Stimulated activated CD4-positive, alpha-beta T cell treated with anti-CD3 and anti-CD28 coated beads, Interleukin-1b, Interleukin-23, amount 100 ng/mL, for 24 hours (primary cell): ENCODE measurements at places on chromosomes 3 and 15.

GRCh38 chr15:99050328-99050980 is 42.9 kb upstream of the PGPEP1L start:
- DNase-seq = no peak

DNA sequence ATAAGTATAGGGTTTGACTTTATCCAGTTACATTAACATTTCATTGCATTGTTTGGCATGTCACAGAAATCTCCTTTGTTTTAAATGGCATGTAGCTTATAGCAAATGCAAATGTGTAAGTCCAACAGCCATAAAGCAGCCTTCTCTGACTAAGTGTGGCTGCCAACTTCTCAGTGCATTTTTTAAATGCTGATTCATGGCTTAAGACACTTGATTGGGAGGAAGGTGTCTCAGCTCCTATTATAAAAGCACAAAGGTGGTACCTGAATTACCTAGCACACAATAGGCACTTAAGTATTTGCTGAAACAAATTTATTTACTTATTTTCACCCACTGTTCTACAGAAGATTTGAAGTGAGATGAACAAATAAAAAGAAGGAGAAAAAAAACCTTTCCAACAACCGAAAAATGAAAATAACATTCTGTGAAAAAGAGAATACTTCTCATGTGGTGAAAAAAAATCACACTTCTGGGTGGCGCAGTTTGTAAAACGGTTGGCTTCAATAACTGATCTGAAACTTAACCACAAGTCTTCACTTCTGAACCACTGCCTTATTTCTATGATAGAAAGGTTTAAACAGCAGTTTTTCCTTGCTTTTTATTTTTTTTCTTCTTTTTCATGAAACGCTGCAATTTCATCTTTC is 105.5 kb upstream of the ICE2 start:
- no peak for DNase-seq

DNA sequence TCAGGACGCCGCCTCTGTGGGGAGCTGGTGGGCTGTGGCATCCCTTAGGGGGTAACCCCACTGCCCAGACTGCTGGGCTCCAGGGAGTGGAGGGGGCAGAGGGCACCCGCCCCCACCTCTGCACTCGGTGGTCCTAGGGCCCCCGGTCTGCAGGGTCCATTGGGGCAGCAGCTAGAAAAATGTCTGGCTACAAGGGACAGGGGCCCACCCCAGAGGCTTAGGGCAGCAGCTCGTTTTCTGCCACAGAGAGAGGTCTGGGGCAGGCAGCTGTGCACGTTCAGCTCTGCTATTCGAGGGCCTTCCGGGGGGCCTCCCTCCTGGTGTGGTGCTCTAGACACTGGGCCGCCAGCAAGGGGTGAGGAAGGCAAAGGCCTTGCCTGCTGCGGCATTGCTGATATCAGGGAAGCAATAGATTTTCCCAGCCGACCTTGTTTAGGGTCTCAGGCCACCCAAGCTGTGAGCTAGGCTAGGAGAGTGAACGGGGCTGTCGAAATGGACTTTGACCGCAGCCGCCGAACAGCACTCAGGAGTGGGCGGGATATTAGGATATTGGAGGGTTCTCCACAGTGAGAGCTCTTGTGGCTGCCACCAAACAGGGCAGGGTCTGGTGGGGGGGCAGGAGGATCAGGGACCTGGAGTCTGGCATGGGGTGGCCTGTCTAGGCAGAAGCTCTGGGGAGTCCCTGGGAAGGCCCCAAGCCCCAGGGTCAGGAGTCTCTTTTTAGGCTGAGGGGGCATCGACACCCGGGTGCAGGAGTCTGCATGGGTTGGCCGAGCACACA is 61.4 kb upstream of the KLF13 start:
- no peak for DNase-seq

DNA sequence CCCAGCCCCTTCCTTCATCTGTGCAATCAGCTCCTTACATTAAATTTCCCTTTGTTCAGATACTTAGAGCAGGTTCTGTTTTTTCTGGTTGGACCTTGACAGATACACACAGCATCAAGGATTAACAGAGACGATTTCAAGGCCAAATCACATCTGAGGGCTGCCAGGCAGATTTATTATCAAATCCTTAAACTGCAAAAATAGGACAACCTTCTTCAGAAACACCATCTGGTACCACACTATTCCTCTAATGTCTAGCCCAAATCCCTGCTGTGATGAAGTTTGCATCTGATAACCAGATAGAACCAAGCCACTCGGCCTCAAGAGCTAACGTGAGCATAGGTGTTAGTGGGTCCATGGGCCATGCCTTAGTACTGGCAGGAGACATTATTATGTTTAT is 250.7 kb upstream of the PROK2 start:
- no peak for DNase-seq

DNA sequence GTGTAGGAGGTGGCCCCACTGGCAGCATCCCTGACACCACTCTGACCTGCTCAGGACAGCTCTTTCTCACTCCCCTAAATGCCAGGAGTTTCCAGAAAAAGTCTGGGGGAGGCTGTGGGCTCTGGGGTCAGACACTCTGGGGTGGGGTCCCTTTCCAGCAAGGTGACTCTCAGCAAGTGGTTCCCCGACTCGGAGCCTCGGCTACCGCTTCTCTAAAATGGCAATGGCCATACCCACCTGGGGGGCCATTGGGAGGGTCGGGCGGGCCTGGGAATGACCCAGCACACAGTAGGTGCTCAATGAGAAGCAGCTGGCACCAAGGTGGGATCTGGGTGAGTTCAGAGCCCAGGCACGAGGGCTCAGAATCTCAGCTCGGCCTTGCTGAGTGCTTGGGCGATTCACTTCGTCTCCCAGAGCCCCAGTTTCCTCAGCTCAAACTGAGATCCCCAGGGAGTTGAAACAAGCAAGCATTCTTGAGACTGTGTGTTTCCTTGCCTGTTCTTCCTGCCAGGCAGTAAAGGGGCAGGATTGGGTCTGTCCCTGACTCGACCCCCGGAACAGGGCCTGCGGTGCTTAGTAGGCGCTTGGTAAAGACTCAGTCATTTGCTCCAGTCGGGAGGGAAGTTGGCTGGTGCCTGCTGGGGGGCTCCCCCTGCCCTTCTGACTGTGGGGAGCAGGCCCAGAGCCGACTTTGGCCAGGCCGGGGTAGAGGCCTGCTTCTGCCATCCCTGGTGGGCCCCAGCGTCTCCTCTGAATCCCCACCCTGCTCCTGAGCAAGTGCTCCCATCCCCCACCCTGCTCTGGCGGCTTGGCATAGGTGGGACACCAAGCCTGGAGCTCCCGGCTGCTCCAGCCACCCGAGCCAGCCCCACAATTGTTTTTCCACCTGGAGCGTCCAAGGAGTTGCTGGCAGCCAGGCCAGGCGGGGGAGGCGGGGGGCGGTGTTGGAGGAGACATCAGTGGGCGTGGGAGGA is 32.9 kb upstream of the FBLN2 start:
- no peak for DNase-seq

DNA sequence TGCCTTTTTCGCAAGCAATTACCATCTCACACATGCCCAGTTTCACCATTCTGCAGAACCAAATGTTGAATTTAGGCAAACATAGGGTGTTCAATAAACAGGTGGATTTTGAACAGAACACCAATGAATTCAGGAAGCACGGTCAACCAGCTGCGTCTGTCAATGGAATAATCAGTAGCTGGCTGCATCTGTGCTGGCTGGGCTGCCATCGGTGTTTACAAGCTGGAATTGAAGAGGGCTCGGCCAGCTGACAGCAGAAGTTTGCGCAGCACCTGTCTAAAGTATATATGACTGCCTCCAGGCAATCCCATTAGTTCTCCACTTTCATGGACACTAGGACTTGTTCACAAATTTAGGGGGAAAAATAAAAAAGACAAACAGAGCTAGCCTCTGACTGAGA is 996.4 kb upstream of the CFAP20DC start:
- no peak for DNase-seq

- DNase-seq = no peak
These were observed 13.1 kb downstream of the EXOSC7 start for GRCh38 chr3:44989141-44989540.
